ENCODE measurements at places on chromosomes 16 and 17.

- DNase-seq = no peak
Measured at GRCh38 chr16:87000001-87000400, 317.2 kb downstream of the C16orf95 start.

- no peak for DNase-seq
Measured at GRCh38 chr17:18987862-18988545, 16.6 kb downstream of the FAM83G start.

- DNase-seq = no peak
Measured at GRCh38 chr17:10628756-10629155, 28.4 kb downstream of the MYH3 start.

- DNase-seq = no peak
Measured at GRCh38 chr17:51481370-51481769, 221.0 kb downstream of the UTP18 start.

- no peak for DNase-seq
Measured at GRCh38 chr17:40074871-40075200, 12.1 kb downstream of the THRA start.

DNA sequence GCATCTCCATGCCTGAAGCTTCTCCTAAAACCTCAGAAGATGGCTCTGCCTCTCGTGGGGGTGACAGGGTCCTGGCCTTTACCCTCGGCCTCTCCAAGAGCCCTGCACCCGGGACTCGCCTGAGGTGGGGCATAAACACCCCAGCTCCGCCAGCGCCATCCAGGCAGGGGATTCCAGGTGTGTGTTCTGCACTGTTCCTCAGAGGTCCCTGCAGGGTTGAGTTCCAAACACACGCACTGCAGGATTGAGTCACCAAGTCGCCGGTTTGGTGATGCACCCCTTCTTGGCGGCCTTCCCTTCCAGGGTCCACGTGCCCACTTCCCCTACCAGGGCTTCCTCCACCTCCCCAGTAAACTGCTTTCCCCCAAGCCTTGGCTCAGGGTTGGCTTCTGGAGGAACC is 40.0 kb upstream of the RBFOX3 start:
- DNase-seq = no peak

DNA sequence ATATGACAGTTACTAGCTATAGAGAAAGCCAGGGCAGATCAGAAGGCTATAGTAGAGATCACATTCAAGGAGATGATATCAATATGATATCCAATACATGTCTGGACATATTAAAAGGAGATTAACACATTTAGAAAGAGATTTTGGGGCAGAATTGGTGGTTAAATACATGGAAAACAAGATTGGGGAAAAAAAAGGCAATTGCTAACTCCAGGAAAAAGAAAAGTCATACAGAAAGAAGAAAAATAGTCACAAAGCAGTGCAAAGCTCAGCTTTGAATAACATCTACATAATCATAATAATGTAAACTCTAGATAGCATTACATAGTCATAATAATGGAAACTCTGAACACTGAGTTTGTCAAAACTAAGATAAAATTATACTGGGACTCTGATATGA is 40.6 kb downstream of the MYH11 start:
- no peak for DNase-seq

GRCh38 chr16:20969386-20969785 is 68.8 kb downstream of the LYRM1 start:
- DNase-seq = no peak

GRCh38 chr16:11627822-11628457 is 40.3 kb upstream of the SNN start:
- DNase-seq = no peak

DNA sequence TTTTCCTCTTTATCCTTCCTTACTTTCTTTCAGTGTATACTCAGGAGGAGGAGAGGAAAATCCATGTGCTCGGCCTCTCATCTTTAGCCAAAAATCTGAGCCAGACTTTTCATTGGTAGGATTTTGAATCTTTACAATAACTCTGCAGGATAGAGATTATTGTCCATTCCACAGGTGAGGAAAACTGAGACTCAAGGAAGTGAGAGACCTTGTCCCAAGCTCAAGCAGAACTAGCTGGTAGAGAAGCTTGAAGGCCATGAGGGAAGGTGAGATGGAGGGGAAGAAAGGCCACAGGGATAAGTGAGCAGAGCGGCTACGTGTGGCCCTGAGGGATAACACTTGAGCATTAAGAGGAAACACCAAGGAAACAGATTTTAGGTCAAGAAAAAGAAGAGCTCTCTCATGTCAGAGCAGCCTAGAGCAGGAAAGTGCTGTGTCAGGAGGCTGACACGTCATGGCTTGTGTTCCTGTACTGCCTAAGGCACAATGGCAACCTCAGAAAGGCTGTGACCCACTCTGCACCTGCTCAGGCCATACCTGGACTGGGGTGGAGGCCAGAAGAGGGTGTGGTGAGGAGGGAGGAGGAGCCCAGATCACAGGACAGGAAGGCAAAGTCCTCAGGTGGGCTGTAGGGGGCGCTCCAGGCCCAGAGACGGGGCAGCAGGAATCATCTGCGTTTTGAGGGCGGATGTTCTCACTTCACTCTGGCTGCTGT is 11.9 kb downstream of the MT4 start:
- DNase-seq = peak; percentile 69

GRCh38 chr16:87295259-87295658 is 21.9 kb downstream of the C16orf95 start:
- no peak for DNase-seq

DNA sequence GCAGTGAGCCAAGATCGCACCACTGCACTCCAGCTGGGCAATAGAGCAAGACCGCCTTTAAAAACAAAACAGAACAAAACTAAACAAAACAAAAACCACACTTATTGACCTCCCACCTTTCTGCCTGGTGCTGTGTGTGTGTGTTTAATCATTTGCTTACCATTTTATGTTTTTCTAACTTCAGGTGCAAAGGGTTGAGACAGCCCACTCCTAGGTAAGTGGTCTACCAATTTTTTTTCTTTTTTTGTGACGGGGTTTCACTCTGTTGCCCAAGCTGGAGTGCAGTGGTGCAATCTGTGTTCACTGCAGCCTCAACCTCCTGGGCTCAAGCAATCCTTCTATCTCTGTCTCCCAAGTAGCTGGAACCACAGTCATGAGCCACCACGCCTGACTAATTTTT is 65.8 kb downstream of the SALL1 start:
- no peak for DNase-seq

- no peak for DNase-seq
Measured at GRCh38 chr16:52497067-52497816, 49.7 kb downstream of the TOX3 start.

DNA sequence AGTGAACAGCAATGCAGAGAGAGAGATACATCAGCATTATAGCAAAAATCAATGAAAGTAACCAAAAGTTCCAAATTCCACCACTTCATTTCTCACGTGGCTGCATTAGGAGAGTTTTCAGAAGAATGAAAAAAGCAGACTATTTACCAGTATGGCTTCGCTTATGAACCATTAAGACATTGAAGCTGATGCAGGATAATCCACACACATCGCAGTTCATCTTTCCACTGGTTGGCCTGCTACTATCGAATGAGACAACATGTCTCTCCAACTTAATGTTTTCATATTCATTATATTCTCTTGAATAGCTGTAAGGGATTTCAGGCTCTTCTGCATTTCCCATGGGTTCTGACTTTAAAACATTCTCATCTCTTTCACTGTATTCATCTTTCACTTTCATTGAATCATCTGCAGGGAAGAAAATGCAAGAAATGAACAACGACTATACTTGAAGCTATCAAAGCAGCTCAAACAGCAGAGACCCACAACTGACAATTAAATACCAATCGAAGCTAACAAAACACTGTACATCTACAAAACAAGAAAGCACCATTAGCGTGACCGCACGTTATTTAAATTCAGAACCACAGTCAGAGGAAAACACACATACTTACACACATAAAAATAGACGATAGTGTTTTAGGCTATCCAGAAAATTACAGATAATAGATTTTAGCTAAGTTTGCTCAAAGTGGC is 54.9 kb downstream of the GRB7 start:
- no peak for DNase-seq

- DNase-seq = no peak
Measured at GRCh38 chr16:84423416-84423837, 55.1 kb downstream of the ATP2C2 start.

DNA sequence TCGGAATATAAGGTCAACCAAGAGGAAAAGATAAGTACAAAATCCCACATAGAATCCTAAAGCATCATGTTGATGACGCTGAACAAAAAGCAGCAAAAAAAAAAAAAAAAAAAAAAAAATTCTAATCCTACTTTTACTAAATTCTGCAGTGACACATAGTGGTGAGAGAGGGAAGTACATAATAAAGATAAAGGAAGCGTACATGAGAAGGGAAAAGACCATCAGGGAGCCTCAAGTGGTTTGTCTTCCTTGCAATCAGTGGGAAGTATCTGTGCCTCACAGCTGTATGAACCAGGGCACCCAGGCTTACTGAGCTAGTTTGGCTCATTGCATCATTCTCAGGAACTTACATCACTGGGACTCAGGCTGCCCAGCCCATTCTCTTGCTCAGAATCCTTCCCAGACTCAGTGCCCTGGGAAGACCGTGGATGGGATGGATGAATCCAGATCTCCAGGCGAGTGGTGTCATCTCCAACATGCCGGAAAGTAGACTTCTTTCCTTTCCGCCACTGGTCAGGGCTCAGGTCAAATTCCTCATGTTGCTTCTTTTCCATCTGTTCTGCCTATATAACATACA is 21.2 kb downstream of the SMG6 start:
- no peak for DNase-seq

GRCh38 chr17:3647769-3648555 is 11.4 kb downstream of the CTNS start:
- no peak for DNase-seq

- DNase-seq = no peak
Measured at GRCh38 chr16:84737192-84738011, 37.6 kb downstream of the USP10 start.

DNA sequence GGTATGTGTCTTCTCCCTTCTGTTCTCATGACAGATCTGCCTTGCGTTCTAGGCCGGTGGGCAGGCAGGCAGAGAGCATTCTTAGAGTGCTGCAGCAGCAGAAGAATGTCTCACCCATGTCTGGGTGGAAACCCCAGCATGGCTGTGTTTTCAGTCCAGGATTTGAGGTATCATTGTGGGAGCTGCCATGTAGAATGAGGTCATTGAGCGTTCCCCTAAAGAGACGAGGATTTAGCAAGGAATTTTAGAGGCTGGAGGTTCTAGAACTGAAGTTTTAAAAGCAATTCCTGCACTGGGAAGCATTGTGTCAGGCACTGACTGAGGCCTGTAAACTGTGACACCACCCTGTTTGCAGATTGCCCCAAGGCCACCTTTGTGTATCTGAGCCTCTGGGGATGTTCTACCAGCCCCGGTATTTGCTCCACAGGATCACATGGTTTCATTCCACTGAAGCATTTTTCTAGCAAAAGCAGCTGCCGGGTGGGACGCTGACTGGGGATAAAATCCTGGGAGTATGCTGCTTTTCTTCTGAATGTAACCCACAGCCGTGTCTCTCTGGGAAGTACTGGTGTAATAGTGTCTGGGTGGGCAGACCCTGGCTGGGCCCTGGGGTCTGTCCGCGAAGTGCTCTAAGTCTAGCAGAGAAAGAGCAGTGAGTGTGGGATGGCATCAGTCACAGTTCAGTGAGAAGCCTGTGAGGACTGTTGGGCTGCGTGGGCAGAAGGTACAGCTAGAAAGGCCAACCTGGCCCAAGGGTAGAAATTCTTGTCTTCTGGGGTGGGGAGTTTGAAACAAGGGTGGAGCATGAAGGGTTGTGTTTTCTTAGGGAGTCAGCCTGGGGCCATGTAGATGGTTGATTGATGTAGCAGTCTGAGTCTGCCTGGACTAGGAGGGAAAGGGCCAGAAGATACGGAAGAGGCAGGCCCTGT is 30.2 kb downstream of the PLCD3 start:
- no peak for DNase-seq

DNA sequence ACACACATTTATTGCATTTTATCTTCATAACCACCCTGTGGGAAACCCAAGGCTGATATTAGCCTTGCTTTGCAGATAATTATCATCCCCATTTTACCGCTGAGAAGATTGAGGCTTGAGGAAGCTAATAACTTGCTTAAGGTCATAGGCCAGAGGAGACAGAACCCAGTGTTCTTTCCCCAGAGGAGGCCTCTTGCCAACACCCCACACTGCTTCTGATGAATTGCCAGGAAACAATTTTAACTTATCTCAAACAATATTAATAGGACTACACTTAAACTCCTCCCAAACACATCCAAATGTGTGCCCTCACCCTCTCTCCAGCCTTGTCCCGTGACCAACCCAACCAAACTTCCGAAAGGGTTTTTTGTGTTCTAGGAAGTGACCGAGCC is 2.1 kb upstream of the SPG7 start:
- DNase-seq = no peak

- DNase-seq = no peak
Measured at GRCh38 chr16:56632156-56632847, at the start of gene MT1M. MT1M (plus strand) TSS chr16:56632659; CDS start chr16:56632732, 73 bp downstream.

DNA sequence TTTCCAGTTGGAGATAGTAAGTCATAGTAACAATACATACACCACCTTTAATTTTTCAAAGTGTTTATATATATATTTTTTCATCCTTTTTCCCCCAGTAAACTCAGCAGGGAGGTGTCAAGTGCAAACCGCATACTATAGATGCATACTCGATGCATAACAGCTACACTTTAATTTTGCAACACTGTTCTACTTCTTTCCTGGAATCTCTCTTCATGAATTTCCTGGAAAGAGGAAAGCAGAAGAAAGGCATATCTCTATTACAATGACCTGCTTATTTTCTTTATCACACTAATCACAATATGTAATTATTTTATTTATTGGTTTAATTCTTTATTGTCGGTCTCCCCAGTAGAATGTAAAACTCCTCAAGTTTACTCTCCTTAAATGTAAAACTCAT is 140.0 kb downstream of the SNX11 start:
- no peak for DNase-seq

- DNase-seq = peak; percentile 30
Measured at GRCh38 chr17:8226536-8227237, 16.3 kb upstream of the AURKB start.

DNA sequence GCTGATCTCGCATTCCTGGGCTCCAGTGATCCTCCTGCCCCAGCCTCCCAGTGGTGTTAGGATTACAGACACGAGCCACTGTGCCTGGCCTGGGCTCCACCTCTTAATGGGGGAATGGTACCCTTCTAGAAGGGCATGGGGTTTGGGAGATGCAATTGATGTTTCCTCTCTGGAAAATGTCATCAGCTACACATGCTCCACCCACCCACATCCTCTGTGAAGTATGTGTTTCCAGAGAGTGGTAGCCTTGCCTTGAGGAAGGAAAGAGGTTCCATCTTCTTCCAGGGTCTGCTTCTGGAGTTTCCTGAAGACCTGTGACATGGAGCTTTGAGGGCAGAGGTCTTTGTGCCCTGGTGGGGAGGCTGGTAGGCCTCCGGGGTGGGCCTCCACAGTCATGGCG is 45.2 kb upstream of the GSE1 start:
- DNase-seq = no peak

DNA sequence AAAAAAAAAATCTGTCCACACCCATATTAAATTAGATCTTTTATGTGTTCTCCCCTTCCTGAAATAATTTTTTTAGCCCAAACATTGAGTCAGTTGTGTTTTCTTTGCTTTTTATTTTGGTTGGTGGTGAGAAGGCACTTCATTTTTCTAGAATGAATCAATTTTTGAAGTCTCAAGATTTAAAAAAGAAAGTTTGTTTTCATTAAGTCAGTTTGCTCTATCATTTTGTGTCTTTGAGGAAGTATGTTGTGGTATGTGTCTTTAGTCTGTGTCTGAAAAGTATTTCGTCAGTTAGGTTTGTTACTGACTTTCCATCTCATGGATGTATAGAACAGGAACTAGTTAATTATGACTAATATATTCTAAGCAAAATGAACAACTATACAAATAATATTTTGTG is 3.8 kb downstream of the IGF2BP1 start:
- no peak for DNase-seq

Measured in activated T-helper 9 cell treated with anti-CD3 and anti-CD28 coated beads, Interleukin-2, amount 50 U/mL, for 16 hours (primary cell).